ENCODE measurements at places on chromosomes 5 and 9. TPM values are rescaled to one million over a fixed set of nuclear protein-coding genes. Genes with fewer than 3 reads are reported as not detected.

DNA sequence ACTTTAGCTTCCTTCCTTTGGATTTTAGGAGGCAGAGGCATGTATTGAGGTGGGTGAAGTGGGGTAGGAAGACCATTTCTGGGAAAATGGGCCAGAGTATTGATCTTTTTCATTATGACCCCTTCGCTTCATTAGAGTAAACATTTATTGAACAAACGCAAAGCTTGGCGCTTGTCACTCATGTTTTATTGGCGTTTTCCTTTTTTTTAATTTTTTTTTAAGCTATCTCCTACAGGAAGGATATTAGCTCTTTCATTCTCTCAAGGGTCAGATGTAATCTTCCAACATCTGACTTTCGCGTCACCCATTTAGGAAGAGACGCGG lies 273 bp upstream of the SUB1 start:
- DNase-seq, result no peak

GRCh38 chr5:168984135-168984675 lies 316.7 kb downstream of the SLIT3 start:
- no peak for DNase-seq

The MLANA gene
- not detected for total RNA-seq

GRCh38 chr9:97710356-97711222 lies 13.4 kb upstream of the XPA start:
- no peak for DNase-seq
